Right ventricle myocardium inferior (tissue), 1 donor: ENCODE measurements at places on chromosomes 11 and 22.

DNA sequence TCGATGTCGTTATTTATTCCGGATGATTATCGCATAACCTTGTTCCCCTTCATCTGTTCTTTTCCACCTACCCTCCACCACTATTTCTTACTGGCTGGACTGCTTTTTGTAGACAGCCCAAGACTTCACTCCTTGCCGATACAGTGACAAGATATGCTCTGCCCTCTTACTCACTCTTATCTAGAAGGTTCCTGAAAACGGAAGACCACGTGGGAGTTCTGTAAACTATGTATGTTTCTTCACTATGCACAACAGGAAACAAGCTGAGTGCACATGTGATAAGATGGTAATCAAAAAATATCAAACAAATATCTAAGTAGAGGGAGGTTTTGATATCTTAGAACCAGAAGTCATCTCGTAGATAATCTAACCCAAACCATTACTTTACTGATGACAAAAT is 122.9 kb upstream of the ARHGAP20 start:
- DNase-seq, result no peak

DNA sequence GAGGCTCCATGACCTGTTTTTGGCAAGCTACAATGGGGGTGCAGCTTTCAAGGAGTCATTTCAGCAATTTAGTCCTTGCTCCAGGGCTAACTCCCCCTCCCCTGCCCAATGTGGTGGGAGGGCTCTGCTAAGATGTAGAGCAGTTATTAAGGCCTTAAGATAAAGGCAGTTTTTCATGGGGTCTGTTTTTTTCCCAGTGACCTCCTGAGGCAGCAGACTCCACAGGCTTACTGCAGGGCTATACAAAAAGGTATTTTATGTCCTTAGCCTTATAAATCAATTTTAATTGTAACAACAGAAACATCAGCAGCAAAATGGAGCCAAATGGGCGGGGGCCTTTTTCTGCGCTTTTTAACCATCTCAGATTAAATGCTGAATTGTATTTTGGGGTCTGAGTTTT is 192.3 kb downstream of the KIRREL3 start:
- no peak for DNase-seq

GRCh38 chr11:119678351-119678750 is 50.6 kb downstream of the NECTIN1 start:
- no peak for DNase-seq

- DNase-seq, result peak; percentile 51
These were observed 5.0 kb downstream of the MICALL1 start for GRCh38 chr22:37910890-37911672.

DNA sequence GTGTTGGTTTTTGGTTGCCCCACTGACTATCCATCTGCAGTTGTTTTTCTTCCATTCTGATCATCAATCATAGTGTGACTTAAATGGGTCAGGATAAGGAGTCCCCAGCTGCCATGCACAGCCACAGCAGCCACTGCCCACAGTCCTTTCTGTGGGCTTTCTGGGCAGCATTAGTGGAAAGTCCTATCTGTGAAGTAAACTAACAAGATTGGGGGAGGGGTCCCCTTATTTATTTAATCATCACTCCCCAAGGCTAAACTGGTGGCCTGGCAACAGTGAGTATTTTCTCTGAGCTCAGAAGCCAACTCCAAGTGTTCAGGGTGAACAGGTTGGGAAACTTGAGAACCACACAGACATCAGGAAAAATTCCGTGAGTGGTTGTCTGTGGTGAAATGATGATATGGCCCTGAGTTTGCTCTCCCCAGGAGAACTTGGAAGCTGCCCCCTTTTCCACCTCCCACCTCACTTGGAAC is 145.0 kb downstream of the CCDC34 start:
- no peak for DNase-seq

DNA sequence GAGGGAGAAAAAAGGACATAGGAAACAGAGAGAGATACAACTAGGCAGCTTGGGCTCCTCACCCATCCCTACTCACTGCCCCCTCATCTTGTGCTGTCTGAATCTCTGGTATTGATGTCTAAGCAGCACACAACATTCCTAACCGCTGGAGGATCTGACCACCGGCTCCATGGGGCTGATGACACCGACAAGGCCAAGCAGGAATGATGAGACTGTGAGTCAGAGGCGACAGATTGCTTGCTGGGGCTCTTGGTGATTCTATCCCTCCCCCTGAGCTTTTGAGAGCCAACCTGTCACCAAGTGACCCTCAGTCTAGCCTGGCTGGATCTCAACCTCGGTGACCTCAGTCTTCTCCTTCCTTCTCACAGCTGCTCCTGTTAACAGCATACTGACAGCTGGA is 13.8 kb downstream of the PAMR1 start:
- DNase-seq, result no peak

- DNase-seq, result no peak
These were observed 29.8 kb downstream of the TEAD1 start for GRCh38 chr11:12704049-12704448.

DNA sequence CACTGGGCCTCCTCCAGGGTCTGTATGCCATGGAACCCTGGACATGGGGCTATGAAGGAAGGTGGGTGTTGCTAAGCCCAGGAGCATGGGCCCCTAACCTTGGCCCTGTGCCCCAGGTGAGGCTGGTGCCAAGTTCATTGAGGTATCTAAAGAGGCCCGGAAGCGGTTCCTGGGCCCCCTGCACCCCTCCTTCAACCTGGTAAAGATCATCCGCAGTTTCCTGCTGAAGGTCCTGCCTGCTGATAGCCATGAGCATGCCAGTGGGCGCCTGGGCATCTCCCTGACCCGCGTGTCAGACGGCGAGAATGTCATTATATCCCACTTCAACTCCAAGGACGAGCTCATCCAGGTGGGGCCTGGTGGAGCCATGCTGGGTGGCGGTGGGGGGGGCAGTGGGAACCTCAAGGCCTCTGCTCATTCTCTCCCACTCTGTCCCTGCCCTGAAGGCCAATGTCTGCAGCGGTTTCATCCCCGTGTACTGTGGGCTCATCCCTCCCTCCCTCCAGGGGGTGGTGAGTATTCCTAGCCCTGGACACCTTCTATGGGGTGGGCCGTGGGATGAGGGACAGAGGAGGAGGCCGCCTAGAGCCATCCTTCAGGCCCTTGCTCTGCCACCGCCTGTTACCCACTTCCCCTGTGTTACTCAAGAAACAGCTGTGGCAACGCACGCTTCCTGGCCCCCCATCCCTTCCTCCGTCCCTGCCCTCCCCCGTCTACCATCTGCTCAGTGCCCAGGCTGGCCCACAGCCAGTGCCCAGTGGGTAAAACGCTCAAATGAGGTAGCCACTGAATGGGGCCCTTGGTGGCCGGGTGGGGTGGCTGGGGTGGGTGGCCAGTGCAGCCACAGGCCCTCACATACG is 3.0 kb downstream of the PNPLA2 start:
- peak; percentile 86 for DNase-seq

- DNase-seq, result peak; percentile 49
These were observed 498.7 kb downstream of the METTL15 start for GRCh38 chr11:28606930-28607329.

DNA sequence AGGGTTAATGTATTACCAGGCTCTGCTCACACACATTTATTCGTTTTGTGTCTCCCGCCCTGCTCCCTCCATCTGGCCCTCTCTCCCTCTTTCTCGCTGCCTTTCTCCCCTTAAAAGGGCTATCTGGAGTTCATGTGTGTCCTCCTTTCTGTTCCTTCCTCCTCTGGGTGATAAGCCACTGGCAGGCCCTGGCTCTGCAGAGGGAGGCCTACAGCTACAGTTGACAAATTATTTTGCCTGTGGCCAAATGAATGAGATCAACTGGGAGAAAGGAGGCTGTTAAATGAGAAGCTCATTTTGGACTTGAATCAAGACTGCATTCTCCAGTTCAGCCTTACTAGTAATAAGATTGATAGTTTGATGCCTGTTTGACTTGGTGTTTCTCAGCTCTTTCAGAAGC is 17.5 kb upstream of the OPCML start:
- DNase-seq, result no peak

DNA sequence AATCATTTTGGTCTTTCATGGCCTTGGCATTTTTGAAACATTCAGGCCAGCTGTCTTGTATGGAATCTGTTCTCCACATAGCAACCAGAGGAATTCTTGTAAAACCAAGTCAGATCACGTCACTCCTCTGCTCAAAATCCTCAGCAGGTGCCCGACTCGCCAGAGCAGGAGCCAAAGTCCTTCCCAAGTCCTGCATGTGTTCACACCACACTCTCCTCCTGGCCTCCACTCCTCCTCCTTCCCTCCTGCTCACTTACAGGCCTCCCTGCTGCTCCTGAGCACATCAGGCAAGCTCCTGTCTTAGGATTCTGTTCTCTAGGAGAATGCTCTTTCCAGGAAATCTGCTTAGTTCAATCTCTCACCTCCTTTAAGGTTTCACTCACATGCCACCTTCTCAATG is 6.9 kb upstream of the PSMC3 start:
- no peak for DNase-seq

GRCh38 chr11:47373876-47374719 is 4.2 kb downstream of the SPI1 start:
- DNase-seq, result peak; percentile 93

GRCh38 chr11:121497176-121497998 is 44.6 kb upstream of the SORL1-AS1 start:
- DNase-seq, result no peak

DNA sequence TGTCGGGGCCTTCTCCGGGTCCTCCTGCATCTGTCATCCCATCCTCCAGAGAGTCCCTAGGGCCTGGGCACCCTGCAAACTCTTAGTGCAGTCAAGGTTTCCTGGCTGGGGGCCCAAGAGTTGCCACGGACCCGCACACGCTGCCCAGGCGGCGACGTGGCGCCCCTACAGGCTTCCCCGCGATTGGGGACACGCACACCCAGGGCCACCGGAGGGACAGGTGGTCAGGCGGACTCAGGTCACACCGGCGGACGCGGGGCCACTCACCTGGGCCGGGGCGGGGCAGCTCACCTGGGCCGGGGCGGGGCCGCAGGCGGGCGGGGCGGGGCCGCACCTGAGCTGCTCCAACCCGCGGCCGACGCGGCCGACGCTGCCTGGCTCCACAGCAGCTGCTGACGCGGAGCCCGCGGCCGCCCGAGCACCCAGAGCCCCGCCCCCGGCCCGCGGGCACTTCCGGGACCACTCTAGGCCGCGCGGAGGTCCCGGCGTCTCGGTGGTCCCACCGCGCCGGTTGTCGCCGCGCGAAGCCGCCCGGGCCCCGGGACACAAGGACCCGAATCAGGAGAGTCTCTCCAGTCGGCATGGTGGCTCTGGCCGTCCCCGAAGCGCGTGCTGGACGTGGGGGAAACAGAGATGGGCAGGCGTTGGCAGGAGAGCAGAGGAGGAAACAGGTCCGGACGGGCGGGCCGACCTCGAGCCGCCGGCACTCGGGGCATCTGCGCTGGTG is at the start of gene ZNF70:
Gene ZNF70 (minus strand): TSS at position 399 of the 727 bp plus-strand sequence. CDS start 5,972 bp downstream, outside the sequence.
- DNase-seq, result peak; percentile 96

- peak; percentile 76 for DNase-seq
These were observed 98.2 kb upstream of the NNMT start for GRCh38 chr11:114197799-114198500.

- no peak for DNase-seq
These were observed 36.2 kb upstream of the CD5 start for GRCh38 chr11:61065955-61066638.

DNA sequence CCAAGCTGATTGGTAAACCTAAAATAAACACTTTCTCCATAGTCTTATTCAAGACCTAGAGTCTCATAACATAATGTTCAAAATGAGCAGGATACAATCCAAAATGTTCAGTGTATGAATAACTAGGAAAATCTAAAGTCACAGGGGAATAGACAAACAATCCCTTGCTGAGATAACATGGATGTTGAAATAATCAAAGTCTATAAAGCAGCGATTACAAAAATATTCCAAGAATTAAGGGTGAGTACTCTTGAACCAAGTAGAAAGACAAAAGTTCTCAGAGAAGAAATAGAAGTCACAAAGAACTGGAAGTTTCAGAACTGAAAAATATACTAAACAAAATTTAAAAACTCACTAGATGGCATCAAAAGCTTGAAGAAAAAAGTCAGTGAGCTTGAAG is 561.0 kb downstream of the INSC start:
- DNase-seq, result no peak

DNA sequence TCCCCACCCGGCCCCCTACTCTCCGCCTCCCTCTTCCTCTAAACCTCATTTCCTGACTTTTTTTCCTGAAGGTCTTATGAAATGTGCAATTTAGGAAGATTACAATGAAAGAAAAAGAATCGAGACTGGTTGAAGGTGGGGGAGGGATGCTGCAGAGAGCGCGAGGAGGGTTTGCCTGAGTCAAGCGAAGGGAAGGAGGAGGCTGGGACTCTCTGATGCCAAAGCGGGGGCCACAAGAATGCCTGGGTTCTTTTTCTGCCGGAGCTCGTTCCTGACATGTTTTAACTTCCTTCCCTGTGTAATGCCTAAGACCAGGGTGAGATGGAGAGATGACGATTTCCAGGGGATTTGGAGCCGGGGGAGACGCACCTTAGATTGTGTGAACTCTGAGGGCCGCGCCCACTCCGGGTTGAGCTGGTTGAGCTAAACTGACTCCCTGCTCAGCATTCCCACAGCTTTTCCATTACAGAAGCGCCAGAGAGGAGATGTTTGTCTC is 270.5 kb upstream of the SORL1-AS1 start:
- peak; percentile 64 for DNase-seq

DNA sequence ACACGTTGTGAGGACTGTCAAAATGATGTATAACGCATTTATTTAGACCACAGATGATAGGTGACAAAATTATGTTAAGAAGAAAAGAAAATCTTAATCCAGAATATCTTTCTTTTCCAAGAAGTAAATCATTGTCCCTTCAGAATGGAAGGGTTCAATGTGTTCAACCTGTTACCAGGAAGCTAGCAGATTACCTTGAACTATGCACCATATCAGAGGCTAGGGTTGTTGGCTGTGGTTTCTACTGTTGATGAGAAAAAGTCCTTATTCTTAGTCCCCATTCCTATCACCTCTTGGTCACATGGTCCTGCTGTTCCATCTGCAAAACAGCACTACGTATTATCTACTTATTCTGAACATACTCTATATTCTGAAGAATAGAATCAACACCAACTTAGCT is 339.5 kb upstream of the CADM1 start:
- DNase-seq, result no peak

GRCh38 chr11:123439616-123440015 is 9.5 kb downstream of the GRAMD1B start:
- no peak for DNase-seq

DNA sequence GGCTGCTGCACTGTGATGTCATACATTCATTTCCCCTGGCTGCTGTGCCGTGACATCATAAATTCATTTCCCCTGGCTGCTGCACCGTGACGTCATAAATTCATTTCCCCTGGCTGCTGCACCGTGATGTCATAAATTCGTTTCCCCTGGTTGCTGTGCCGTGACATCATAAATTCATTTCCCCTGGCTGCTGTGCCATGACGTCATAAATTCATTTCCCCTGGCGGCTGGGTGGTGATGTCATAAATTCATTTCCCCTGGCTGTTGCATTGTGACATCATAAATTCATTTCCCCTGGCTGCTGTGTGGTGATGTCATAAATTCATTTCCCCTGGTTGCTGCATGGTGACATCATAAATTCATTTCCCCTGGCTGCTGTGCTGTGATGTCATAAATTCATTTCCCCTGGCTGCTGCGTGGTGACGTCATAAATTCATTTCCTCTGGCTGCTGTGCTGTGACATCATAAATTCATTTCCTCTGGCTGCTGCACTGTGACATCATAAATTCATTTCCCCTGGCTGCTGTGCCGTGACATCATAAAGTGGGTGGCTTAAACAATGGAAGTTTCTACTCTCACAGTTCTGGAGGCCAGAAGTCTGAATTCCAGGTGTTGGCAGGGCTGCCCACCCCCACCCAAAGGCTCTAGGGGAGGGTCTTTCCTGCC is 301.1 kb downstream of the SHANK2 start:
- no peak for DNase-seq

- DNase-seq, result peak; percentile 61
These were observed 29.3 kb upstream of the MUC5B start for GRCh38 chr11:1193326-1194230.

- no peak for DNase-seq
These were observed 57.7 kb upstream of the EP300 start for GRCh38 chr22:41034706-41035105.

GRCh38 chr22:37379722-37380121 is 47.6 kb downstream of the ELFN2 start:
- DNase-seq, result no peak
